ENCODE measurements at places on chromosomes 2 and 18.

DNA sequence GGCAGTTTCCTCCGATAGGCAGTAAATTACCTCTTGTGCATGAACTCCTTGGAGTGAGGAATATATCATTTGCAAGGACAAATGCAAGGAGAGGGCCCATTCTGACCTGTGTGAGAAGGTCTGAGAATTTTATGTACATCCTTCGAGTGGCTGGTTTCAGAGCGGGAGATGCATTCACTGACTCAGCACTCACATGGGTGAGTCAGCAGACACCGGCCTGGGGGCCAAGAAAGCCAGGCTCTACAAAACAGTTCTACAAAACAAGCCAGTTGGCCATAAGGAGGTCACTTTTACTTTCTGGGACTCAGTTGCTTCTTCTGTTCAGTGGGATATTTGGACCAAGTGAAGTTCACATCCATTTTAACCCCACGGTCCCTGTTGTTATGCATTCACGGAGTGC is 35.3 kb downstream of the CYP26B1 start:
- DNase-seq, result no peak

GRCh38 chr2:196361606-196362326 is 190.4 kb upstream of the STK17B start:
- DNase-seq, result no peak

- no peak for DNase-seq
Observed at GRCh38 chr2:208083807-208084206, 40.5 kb downstream of the CRYGD start.

DNA sequence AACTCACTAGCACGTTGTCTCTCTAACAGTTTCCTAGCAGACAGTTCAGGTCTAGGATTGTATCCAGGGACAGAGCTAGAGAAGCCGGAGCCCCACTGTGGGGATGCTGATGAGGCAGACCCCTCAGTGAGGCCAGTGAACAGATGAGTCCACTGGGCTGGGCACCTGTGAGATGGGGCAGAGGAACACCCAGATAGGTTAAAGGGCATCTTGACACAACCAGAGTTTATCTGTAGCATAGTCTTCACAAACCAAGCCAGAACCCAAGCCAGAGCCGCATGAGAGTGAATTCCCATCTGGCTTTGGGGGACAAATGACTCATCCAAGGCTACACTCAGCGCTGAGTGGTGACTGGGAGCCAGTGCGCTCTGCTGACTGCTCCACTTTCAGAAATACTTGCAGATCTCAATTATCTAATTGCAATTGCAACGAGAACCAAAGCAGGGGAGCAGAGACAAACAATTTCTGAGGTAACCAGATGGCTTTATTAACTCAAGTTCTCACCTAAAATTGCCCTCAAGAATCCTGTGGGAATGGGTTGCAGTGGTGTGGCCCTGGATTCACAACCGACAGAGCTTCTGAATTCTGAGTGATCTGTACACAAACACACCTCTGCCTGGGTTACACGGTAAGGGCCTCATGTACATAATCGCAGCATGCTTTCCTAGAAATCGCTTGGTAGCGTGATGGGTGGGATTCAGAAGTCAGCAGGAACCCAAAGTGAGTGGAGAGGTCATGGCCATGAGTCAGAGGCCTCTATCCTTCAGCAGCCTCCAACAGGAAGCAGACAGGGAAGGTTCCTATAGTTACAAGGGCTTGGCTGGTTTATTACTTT is 48.7 kb upstream of the MSH2 start:
- DNase-seq, result no peak

GRCh38 chr2:191149391-191149790 is 1.4 kb downstream of the STAT4 start:
- no peak for DNase-seq

- no peak for DNase-seq
Observed at GRCh38 chr2:69693059-69693774, 48.7 kb upstream of the ANXA4 start.

GRCh38 chr2:96535331-96535730 is 1.2 kb upstream of the ARID5A start:
- DNase-seq, result no peak

GRCh38 chr2:211766689-211767088 is 771.9 kb downstream of the ERBB4 start:
- peak; percentile 31 for DNase-seq

DNA sequence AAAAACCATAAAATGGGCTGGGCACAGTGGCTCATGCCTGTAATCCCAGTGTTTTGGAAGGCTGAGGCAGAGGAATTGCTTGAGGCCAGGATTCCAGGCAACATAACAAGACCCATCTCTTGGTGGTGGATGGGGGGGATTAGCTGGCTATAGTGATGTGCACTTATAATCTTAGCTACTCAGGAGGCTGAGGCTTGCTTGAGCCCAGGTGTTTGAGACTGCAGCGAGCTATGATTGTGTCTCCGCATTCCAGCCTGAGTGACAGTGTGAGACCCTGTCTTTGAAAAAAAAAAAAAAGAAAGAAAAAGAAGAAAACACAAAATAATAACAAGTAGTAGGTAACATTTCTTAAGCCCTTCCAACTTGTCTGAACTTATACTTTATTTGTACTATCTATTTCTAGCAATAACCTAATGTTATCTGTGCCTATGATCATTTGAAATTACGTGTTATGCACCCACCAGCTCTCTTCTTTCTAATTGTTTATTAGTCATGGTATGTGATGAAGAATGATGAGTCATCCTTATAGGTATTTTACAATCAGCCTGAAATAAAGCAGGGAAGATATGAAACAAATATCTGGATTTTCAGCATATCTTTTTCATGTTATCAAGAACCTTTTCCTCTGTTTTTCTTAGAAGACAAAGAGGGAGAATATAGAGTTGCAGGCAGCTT is 129.3 kb upstream of the UNC80 start:
- no peak for DNase-seq

- DNase-seq, result no peak
Observed at GRCh38 chr2:193103064-193103463, 908.3 kb upstream of the TMEFF2 start.

- DNase-seq, result no peak
Observed at GRCh38 chr2:14288016-14288415, 344.5 kb upstream of the LRATD1 start.

GRCh38 chr2:219278655-219279150 is 463 bp upstream of the DNAJB2 start:
- DNase-seq, result no peak

DNA sequence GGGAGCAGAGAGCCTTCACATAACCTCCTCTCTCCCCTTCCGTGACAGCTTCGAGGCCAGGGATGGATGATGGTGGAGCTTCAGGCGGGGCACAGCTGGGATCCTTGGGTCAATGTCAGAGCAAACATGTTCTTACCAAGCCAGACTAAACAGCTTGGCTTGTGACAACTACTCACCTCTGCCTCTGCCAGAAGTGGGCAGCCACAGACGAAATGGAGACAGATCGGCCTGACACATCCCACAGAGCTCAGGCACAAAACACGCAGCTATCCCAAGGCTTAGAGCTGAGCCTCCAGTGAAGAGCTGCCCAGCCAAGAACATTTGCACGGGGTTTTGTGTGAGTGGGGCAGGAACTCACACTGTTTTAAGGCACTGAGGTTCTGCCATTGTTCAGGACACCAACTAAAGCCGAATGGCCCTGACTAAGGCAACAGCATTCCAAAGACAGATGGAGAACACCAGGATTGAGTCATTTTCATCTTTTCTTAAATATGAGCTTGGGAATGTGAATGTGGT is 12.8 kb downstream of the PXDN start:
- no peak for DNase-seq

GRCh38 chr2:150134223-150134857 is 353.1 kb downstream of the RND3 start:
- no peak for DNase-seq

- DNase-seq, result no peak
Observed at GRCh38 chr18:6004119-6004518, 108.8 kb upstream of the TMEM200C start.

- no peak for DNase-seq
Observed at GRCh38 chr2:231752061-231752460, 29.0 kb downstream of the PDE6D start.

DNA sequence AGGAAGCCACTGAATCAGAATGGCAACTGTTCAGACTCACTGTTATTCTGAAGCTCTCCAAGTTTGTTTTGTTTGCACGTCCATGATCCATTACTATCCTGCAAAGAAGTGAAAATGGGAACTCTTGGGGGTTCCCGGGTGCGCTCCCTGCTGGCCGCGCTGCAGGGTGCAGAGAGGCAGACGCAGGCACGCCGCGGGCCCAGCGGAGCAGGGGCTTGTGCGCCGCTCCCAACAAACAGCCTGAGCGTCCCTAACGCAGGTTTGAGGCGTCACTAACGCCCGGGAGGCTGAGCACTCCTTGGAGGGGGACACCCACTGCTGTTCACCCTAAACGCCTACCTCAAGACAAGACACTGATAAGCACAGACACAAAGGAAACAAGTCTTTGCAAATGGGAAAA is 14.3 kb upstream of the PIEZO2 start:
- no peak for DNase-seq

GRCh38 chr2:235534678-235535422 is 41.0 kb downstream of the AGAP1 start:
- no peak for DNase-seq

- no peak for DNase-seq
Observed at GRCh38 chr2:190060626-190061025, 1.9 kb downstream of the MSTN start.

GRCh38 chr2:33488715-33489540 is 12.5 kb downstream of the RASGRP3 start:
- DNase-seq, result no peak

GRCh38 chr18:48845174-48845573 is 105.6 kb downstream of the SMAD7 start:
- DNase-seq, result no peak

DNA sequence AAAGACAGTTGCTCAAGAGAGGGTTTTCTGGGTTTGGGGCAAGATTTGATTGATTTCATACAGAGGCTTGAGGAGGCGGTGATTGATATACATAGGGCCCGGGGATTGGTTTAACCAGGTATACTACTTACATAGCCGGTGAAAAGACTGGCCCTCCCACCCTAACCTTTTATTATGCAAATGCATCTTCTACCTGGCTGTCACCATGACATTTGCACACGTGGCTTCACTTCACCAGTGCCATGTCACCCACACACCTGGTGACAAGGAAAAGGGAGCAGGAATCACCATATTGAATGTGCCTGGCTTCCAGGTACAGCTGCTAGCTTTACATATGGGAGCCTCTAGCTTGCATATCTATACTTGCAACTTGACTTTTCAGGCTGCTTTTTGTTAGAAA is 9.7 kb downstream of the ERMN start:
- no peak for DNase-seq

- DNase-seq, result no peak
Observed at GRCh38 chr2:73243884-73244570, 9.9 kb downstream of the CCT7 start.

DNA sequence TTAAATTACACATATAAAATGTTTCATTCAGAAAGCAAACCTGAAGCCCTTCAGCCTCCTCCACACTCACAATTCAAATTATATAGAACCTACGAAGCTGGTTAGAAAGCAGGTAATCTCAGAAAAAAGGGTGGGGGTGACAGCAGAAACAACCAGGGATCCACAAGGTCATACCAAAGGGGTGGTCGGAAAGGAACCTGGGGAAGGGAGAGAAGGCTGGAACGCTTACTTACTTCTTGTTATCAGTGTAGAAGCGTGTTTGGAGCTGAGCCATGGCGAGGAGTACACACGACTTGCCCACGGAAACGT is 316 bp downstream of the WDR12 start:
- no peak for DNase-seq

GRCh38 chr2:30208453-30208852 is 22.9 kb upstream of the LBH start:
- peak; percentile 67 for DNase-seq

GRCh38 chr2:239075918-239076758 is 228.3 kb downstream of the TWIST2 start:
- no peak for DNase-seq

DNA sequence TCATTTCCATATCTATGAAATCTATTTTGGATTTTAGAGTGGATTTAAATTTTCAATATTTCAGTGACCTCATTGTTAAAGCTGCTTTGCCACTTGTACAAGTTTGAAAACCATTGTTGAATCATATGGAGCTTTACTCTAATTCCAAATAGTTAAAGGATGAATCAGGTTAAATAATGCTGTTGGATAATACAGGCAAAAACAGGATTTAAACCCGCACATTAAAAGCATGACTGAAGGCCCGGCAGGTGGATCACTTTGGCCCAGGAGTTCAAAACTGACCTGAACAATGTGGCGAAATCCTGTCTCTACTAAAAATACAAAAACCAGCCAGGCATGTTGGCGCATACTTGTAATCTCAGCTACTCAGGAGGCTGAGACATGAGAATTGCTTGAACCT is 68.3 kb downstream of the RIF1 start:
- no peak for DNase-seq

DNA sequence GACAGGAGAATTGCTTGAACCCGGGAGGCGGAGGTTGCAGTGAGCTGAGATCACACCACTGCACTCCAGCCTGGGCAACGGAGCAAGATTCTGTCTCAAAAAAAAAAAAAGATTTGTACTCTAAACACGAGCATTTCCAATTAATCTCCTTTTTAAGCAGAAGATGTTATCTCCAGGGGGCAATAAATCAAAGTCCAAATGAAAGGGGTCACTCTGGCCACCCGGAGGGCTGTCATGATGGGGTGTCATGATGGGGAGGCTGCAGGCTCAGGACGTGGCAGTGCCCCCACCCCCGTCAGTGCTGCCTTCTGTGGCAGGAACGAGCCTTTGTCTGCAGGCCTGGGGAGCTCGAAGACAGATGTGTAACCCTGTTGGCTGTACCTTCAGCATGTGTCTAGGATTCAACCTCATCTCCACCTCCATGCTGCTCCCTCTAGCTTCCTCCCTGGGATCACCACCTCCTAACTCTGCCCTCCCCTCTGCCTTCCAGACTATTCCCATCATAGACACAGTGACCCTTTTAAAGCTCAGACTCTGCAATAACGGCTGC is 76.9 kb upstream of the YWHAQ start:
- no peak for DNase-seq

DNA sequence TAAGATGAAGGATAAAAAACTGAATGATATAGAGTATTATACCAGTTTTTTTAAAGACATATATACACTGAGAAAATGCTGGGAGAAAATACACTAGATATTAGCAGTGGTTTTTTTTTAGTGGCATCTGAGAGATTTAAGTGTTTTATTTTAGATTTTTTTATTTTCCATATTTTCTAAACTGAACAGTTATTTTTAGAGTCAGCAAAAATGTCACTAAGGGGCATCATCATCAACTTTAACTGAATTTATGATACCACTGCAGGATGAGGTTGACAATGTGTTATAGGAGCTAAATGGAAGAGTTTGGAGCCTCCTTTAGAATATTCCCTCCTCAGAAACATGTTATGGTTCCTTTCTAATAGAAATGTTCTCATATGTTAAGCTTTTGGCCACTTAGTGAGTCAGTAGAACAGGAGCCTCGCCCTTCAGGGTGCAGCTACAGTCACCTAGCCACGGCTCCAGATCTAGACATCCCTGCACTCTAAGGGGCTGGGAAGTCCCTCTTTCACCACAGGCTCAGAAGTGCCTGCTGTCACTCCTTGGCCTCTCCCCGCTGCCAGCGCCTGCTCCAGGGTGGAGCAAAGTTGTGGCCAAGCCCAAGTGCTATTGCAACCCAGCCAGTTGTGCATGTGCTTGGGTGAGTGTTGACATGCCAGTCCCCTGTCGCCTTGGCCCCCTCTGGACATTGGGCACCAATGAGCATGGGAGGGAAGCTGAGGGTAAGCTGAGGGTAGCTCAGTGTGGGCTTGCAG is 210.7 kb upstream of the RASGRP3 start:
- DNase-seq, result no peak

- DNase-seq, result no peak
Observed at GRCh38 chr2:240461471-240462072, 26.1 kb downstream of the GPC1 start.

GRCh38 chr2:197167608-197168314 is 142.8 kb downstream of the ANKRD44 start:
- no peak for DNase-seq
